ENCODE measurements at places on chromosomes 3 and 15. TPM values are rescaled to one million over a fixed set of nuclear protein-coding genes. Genes with fewer than 3 reads are reported as not detected.

Gene SLC12A1
- not detected for total RNA-seq

Gene MKRN2
- total RNA-seq: 26.4 TPM

Gene TAGLN3
- not detected for total RNA-seq

Gene FAIM
- 9.9 TPM for total RNA-seq

Gene UPK1B
- not detected for total RNA-seq

GRCh38 chr3:38634111-38634510, 15.4 kb downstream of the SCN5A start:
- H3K4me3 ChIP-seq: no peak overlapping the region
- H3K36me3 ChIP-seq: no peaks in the 10 kb centered on the region
- H3K27me3 ChIP-seq: no peaks in the 10 kb centered on the region
- H3K4me1 ChIP-seq: peaks cover 10% of the 10 kb centered on the region
- no peak for DNase-seq
- H3K27ac ChIP-seq: no peak overlapping the region

Measured in endothelial cell of umbilical vein (primary cell).